Body of pancreas (tissue), 4 donors: ENCODE measurements at places on chromosomes 5 and 9.
A peak's percentile ranks its signal among the peaks of the same experiment; 100 is the strongest.

GRCh38 chr9:121557581-121558447, 58.2 kb upstream of the GGTA1 start:
- DNase-seq = peak; percentile 60

DNA sequence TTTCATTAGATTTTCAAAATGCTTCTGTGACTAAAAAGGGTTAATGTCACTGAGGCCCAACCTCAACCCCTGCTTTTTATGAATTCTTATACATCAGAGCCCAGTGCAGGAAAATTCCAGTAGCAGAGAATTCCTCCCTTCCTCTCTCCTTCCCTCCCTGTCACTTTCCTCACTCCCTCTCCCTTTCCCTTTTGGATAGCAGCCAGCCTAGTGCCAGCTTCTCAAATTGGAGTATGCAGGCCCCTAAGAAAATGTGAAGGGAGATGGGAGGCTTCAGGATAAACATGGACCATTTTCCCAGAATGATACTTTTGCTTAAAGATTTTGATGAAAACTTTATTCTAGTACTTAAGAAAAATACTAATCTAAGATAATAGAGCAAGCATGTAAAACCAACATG, 507.4 kb downstream of the KDM4C start:
- DNase-seq = no peak

DNA sequence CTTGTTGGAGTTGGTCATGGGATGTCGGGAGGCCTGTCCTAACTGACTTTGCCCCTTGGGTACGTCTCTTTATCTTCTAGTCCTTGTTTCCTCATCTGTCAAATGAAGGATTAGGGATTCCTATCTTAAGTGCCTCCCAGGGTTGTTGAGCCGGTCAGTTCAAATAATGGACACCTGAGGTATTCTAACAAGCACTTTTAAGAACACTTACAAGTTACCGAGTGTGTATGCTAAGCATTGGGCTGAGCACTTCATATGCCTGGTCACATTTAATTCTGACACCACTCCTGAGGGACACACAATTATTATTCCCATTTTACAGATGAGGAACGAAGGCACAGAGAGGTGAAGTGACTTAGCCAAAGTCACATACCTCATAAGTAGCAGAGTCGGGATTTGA, 37.1 kb downstream of the CAMK2A start:
- DNase-seq = no peak

DNA sequence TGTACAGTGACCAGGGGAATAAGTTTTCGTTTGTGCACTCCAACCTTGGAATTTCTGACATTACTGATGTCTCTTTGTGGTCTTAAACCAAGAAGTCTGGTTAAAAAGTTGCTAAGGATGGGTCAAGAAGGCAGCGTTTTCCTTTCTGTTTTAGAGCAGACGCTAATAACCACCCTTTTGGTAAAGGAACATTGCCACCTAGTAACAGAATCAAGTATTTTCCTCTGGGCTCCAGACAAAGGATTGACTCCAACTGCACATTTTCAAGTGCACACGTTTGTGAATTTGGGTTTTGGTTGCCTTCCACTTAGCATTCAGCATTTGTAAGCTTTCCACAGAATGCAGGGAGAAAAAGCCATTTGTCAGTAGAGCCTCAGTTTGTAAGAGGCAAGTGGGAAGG, 22.2 kb upstream of the CEP78 start:
- DNase-seq = no peak

DNA sequence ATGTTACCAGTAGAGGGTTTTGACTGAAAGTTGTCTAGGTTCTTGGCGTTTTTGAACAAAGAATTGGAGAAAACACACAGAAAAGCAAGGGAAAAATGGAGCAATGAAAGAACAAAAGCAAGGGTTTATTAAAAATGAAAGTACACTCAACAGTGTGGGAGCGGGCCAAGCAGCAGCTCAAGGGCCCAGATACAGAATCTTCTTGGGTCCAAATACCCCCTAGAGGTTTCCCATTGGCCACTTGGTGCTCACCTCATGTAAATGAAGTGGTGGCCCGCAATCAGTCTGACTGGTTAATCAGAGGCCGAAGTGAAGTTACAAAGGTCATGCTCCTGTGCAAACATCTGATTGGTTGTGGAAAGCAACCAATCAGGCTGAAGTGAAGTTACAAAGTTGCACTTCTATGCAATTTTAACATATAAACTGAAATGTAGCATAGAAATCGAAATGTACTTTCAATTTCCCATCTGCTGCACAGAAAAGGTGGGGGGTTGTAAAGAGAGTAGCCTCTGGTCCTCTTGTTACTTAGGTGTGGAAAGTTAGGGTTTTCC, 1.9 kb upstream of the GM2A start:
- DNase-seq = peak; percentile 54

DNA sequence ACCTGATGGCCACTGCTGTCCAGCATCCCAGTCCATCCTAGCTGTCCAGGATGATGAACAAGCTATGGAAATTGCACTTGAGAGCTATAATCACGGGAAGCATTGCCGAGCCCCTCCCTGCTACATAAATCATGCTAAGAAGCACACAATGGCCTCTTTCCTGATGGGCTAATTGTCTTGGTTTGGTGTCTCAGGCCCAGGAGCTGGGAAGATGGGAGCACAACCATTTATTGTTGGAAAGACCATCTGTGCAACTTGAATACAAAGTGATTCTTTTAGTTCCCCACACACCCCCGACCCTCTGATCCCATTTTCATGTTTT, 80.4 kb downstream of the RGS3 start:
- no peak for DNase-seq

- DNase-seq = no peak
Observed at GRCh38 chr5:176830995-176831423, 20.6 kb downstream of the UNC5A start.

- no peak for DNase-seq
Observed at GRCh38 chr5:35785601-35786085, 71.0 kb upstream of the IL7R start.

DNA sequence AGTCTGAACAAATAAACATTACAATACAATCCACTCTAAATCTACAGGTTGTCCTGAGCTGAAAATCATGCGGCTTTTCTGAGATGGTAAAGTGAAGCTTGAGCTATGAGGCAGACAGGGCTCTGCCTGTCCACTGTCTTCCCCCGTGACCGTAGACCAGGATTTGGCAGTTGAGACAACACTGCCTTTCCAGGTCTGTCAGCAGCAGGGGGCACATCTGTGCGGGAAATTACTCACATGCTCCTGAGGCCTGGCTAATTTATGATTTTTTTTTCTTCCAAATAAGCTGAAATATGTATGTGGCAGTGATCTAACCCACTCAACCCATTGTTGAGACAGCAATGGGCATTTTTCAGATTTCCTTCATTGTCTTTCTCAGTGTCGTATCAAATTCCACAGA, 307.9 kb downstream of the FBXL7 start:
- no peak for DNase-seq

DNA sequence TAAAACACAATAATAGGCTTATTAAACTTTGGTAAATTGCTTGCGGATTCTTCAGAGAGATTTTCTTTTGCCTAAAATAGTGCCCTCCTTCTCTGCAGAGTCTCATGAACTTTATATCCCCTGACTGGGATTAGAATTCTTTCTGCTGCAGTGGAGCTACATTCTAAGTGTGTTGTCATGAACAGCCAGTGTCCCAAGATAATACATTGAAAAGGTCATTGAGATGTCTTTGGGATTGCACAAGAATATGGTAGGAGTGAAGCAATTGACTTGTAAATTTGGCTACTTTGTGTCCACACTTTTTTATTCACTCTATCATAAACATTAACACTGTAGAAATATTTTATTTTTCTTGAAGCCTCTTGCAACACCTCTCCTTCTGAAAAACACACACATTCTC, 604.5 kb downstream of the GABRG2 start:
- DNase-seq = no peak

GRCh38 chr5:177537389-177538361, 16.7 kb downstream of the FAM193B start:
- DNase-seq = peak; percentile 56

DNA sequence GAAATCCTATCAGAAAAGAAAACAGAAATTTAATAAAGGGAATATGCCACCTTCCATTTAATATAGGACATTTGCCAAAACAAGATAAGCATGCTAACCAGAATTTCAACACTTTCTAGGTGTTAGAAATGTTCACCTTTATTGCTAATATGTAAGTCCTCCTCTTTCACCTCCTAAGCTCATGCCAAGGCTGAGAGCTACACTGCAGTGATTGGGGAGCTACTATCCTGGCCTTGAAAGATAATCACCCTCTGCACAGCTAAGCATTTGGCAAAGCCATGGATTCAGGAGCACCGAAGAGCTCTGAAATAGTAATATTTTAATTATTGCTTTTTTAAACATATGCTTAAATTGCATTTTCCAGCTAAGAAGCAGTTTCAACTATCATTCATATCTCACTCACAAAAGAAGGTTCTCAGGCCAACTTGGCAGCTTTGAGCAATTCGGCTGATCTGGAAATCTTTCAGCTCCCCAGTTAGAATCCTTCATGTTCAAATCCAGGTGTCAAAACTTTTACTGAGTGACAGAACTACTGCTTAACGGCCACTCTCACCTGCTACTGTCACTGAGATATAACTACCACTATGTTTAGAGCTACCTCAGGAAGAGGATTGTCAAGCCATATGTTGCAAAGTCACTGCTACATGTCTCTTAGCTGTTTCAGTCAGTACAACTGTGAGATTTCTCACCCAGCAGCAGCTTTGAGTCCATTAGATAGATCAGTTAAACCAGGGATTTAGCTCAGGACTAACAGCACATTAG, 302.0 kb downstream of the NFIB start:
- DNase-seq = no peak

GRCh38 chr5:20347334-20347733, 359.3 kb upstream of the CDH18 start:
- DNase-seq = no peak

GRCh38 chr9:115653171-115653606, 500.4 kb upstream of the PAPPA start:
- DNase-seq = no peak

DNA sequence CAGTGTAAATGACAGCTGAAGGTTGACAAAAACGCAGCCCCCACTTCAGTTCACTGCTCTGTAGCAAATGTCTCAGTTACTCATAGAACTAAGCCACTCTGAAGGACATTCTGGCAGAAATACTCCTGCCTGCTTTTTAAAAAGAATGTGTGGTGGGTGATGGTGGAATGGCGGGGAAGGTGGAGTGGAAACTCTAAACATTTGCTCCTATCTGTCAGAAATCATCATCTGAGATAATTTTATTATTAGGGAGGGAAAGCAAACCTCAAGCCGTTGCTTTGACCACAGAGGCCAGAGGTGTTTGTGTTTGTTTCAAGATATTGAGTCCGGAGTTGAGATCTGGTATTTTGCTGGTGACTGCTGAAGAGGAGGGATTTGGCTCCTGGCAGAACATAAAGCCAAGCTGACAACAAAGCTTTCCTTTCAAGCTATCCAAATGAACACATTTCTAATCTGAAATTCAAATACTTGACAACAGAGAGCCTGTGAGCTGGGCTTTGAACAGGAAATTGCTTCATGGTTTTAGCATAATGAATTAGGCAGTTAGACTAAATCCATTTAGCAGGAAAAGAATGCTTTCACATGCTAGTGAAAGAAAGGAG, 362.7 kb downstream of the CSNK1G3 start:
- no peak for DNase-seq

- DNase-seq = no peak
Observed at GRCh38 chr9:6040077-6040476, 24.7 kb upstream of the RANBP6 start.

- no peak for DNase-seq
Observed at GRCh38 chr5:63648376-63648775, 313.9 kb downstream of the HTR1A start.

- DNase-seq = no peak
Observed at GRCh38 chr9:130185490-130186031, 13.4 kb downstream of the NCS1 start.

DNA sequence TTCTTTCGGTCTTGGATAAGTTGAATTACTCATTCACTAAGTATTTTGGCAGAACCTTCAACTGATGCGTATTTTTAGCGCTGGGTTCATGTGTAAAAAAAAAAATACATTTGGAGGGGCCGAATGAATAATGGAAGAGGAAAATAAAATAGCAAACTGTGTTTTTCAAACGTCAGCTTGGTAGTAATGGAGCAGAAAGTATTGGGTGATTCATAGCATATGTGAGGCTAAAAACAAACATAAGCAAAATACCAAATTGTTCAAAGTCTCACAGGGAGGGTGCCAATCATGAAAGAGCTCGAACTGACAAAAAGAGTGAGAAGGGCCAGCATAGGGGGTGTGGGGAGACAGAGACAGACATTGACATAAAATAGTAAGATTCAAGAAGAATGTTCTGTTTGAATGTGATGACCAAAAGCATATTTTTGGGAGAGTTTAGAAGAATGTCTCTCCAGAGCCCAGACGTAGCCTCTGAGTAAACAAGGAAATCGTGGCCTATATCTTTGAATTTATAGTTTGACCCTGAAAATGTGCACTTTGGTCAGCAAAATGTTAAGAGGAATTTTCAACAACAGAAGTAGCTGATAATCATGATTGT, 174.9 kb upstream of the HMHB1 start:
- DNase-seq = no peak

GRCh38 chr9:6428940-6429889, 16.2 kb downstream of the UHRF2 start:
- no peak for DNase-seq

DNA sequence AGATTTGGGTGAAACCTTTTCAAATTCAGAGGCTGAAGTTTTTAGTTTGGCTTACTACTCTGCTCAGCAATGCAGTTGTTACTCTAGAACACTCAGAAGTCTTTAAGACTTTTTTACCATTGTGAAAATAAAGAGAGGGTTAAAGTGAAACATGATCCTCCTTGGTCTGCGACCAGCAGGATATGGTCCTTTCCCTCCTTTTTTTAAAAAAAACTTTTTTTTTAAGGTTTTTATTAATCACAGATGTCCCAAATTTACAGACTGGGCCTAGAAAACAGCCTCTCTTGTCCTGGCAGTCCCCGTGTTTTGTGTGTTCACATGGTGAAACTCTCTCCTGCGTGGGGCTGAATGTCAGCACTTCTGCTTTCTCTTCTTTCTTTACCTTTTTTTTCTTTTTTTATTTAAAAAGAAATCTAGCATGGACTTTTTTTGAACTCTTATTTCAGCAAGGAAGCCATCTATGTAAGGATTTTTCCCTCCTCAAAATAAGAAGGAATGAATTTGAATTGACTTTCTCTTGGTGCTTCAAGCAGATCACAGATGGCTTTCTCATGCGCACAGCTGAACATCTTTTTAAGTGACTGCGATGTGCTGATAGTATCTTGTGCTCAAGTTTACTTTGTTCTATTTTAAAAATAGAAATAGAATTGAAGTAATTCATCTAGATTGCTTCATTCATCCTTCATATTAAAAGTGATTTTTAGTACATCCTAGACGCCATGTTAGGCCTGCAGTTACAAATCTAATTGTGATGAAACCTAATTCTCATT, 128.7 kb upstream of the OTULINL start:
- no peak for DNase-seq

- no peak for DNase-seq
Observed at GRCh38 chr9:6877671-6878161, 119.9 kb downstream of the KDM4C start.

GRCh38 chr9:133811471-133811870, 73.3 kb upstream of the SARDH start:
- no peak for DNase-seq

- peak; percentile 73 for DNase-seq
Observed at GRCh38 chr9:27414220-27414761, 109.8 kb upstream of the IFNK start.

DNA sequence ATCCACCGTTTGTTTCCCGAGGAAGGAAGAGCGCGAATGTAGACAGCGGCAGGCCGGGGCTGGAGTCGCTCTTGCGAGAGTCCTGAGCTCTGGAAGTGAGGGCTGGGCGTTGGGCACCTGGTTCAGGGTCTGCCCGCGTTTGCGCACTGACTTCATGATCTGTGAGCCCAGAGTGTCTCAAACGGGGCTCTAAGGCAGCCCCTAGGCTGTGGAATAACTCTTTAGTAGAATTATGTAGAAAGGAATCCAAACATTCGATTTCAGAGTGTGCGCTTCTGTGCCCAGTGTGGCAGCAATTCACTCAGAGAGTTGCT, 478 bp upstream of the GGTA1 start:
- DNase-seq = no peak
